ENCODE measurements at places on chromosomes 11 and 22.

DNA sequence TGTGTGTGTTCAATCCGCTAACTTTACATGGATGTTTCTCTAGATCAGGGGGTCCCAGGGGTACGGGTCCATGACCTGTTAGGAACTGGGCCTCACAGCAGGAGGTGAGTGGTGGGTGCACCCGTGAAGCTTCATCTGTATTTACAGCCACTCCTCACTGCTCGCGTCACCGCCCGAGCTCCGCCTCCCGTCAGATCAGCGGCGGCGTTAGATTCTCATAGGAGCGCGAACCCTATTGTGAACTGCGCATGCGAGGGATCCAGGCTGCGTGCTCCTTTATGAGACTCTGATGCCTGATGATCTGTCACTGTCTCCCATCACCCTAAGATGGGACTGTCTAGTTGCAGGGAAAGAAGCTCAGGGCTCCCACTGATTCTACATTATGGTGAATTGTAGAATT lies 31.9 kb downstream of the MRGPRD start:
- DNase-seq = no peak

GRCh38 chr11:110507328-110507727 lies 77.6 kb downstream of the FDX1 start:
- no peak for DNase-seq

DNA sequence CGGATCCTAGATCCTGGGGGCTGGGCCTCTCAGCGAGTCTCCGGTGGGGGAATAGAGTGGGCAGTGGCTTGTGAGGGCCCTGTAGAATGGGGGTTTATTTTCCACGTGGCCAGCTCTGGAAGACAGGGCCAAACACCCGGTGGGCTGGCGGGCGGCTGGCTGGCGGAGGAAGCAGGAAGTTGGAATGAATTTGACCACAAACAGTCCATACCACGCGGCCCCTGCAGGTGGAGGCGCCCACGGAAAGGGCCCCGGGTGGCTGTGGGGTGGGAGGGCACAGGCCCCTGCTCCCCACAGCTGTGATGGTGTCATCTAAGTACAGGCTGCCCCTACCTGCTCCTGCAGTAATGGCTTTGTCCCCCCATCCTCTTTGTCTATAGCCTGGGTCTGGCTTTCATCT lies 15.1 kb downstream of the MCAT start:
- DNase-seq = no peak

DNA sequence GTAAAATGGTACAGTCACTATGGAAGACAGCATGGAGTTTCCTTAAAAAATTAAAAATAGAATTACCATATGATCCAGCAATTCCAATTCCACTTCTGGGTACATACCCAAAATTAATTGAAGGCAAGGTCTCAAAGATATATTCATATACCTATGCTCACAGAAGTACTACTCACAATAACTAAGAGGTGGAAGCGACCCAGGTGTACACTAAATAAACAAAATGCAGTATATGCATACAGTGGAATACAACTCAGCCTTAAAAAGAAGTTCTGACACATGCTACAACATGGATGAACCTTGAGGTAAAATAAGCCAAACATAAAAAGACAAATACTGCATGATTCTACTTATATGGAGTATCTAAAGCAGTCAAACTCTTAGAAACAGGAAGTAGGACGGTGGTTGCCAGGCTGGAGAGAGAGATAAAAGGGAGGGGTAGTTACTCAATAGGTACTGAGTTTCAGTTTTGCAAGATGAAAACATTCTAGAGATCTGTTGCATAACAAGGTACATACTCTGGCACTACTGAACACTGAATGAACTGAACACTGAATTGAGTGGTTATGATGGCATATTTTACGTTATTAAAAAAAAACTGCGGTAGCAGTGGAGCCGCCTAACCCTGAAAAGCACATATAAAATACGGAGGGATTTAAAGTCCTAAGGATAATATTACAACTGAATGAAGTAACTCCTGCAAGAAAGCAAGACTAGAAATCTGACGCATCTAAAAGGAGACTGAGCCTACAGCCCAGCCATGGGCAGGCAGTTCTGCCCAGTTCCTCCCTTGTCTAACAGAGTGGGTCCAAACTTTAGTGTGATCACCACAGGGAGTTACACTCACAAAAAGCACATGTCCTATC lies 12.8 kb downstream of the DGCR2 start:
- no peak for DNase-seq

- no peak for DNase-seq
Measured at GRCh38 chr11:36333468-36333867, 37.4 kb downstream of the PRR5L start.

GRCh38 chr11:112166562-112166961 lies 610 bp upstream of the TEX12 start:
- no peak for DNase-seq

- DNase-seq = peak; percentile 55
Measured at GRCh38 chr11:95154514-95154913, 64.9 kb downstream of the ENDOD1 start.

DNA sequence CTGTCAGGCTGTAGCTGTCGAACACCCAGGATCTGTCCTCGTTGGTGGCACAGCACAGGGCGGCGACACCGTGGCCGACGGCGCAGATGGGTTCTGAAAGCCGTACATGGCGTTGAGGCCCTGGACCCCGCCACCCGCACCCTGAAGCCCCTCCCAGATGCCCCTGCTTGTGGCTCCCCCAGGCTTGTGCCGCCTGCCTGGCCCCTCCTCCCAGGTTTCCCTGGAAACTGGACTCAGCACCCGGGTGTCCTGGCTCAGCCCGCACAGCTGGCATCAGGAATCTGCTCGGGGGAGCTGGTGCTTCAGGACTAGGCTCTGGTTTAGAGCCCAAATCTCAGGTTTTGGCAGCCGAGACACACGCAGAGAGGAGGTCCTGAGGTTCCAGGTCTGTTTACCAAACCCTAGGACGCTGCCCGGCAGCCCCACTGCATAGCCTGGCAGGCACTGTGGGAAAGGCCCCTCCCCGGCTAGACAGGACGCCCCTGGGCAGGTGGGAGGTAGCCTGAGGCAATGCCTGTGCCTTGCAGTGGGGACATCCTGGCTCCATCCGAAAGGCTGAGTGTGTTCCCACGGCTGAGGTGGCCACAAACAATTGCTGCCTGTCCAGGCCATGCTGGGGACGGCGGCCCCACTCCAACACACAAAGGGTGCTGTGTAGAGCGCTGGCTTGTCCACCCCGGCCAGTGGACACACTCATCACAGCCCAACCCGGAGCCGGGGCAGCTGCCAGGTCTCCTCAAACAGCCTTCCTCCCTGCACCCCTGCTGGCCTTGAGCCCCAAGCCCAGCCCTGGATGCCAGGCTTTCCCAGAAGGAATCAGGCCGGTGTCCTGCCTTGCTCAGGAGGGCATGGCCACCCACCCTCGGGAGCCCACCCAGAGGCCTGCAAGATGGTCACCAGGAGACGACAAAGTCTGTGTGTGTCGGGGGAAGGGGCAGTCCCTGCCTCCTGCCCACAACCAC lies 4.6 kb downstream of the GATD1 start:
- DNase-seq = no peak

- no peak for DNase-seq
Measured at GRCh38 chr11:86162239-86162638, 82.3 kb upstream of the EED start.

- DNase-seq = no peak
Measured at GRCh38 chr11:30652801-30653200, 66.6 kb upstream of the MPPED2 start.

- no peak for DNase-seq
Measured at GRCh38 chr11:2655834-2656622, 43.8 kb downstream of the KCNQ1OT1 start.

GRCh38 chr11:11555208-11555607 lies 66.6 kb downstream of the GALNT18 start:
- no peak for DNase-seq

- DNase-seq = no peak
Measured at GRCh38 chr11:120280600-120281051, 40.7 kb downstream of the POU2F3 start.

DNA sequence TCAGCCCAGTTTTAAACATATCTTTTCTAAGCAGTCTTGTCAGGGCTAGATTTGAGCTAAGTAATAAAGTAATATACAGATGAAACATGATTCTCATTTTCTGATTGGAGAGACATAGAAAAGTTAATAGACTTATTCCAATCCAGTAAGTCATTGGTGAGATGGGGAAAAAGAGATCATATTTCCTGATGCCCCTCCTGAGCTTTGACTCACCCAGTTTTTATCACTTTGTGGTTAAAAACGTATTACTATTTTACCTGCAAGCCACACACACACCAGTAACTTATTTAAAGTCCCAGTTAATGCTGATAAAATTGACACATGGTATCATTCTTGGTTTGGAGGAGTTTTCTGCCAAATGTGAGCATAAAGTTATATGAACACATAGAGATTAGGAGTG lies 306.8 kb downstream of the CADM1 start:
- no peak for DNase-seq

- no peak for DNase-seq
Measured at GRCh38 chr11:105332171-105332570, 192.6 kb upstream of the CARD18 start.

DNA sequence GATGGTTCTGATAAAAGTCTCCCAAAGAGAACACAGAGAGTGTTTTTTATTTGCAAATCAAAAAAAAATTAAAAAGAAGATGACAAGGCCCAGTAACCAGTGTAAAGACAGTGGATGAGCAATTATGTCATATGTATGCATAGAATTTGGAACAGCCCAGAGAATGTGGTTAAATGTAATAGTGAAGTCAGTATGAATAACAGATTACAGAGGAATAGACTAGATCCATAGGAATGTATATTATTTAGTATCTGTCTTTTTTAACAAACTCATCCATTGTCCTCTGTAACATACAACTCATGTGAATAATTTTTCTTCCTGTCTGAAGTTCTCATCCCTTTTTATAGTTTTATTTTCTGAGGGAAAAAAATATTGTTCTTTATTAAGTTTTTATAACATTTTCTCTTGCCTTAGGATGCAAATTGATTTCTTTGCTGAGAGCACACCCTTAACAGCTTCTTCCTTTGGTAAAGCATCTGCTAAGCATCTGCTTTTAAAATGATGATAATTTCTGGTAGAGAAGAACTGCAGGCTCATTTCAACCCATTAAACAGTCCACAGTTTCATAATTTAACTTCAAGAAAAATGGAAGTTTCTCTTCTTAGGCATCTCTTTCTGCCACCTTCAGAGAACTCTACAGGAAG lies 266.5 kb upstream of the MTNR1B start:
- no peak for DNase-seq

Measured in stimulated activated CD4-positive, alpha-beta T cell treated with anti-CD3 and anti-CD28 coated beads, TNF-alpha, amount 100 ng/mL, for 24 hours (primary cell).